ENCODE measurements at places on chromosomes 5 and 9.

DNA sequence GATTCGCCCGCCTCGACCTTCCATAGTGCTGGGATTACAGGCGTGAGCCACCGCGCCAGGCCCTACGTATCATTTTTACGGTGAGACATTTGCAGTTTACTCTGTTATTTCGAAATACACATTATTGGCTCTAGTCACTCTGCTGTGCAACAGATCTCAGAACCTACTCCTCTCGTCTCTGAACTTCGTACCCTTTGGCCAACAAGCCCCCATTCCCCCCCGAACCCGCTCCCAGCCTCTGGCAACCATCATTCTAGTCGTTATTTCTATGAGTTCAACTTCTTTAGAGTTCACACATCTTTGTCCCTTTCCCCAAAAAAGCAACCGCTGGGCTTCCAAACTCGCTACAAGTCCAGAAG lies 735 bp downstream of the PTGR1 start:
- DNase-seq = no peak

GRCh38 chr5:119896826-119897536 lies 267.6 kb downstream of the FAM170A start:
- no peak for DNase-seq

DNA sequence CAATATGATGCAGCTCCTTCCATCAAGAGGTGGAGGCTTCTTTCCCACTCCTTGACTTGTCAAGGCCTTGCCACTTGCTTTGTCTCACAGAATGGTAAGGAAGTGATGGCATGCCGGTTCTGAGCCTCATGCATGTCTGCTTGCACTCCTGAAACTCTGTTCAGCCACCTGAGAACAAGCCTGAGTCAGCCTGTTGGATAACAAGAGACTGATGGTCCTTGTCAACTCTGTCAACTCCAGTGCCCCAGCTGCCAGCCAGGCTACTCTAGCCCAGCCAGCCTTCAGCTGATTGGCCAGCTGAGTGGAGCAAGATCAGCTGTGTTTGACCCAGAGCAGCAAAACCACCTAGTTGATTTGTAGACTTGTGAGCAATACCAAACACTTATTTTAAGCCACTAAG lies 4.4 kb upstream of the TENT4A start:
- DNase-seq = no peak

GRCh38 chr9:21590058-21590996 lies 108.2 kb upstream of the IFNE start:
- DNase-seq = no peak

GRCh38 chr9:136332482-136332983 lies 5.2 kb downstream of the GPSM1 start:
- DNase-seq = no peak

GRCh38 chr5:124580925-124581737 lies 165.3 kb downstream of the ZNF608 start:
- DNase-seq = no peak

- no peak for DNase-seq
These were observed 51.2 kb downstream of the TARS1 start for GRCh38 chr5:33491941-33492340.

- no peak for DNase-seq
These were observed 496 bp downstream of the MAPK9 start for GRCh38 chr5:180291234-180291940.

GRCh38 chr5:174606646-174607045 lies 117.7 kb upstream of the MSX2 start:
- no peak for DNase-seq

DNA sequence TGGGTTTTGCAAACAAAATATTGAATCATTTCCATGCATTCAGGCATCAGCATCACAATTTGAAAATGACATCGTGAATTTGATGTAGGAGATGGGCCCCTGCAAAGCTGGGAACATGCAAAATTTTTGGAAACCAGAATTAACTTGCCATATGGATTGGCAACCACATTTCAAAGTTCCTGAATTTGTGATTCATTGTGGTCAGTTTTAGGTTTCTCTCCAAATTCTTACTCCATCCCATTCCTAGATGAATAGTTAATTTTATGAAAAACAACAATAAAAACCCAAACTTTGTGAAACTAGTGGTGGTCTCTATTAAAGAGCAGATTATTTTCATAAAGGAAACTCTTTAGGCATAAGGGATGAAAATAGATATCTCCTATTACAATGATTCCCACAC lies 107.8 kb upstream of the SLIT3 start:
- no peak for DNase-seq

- no peak for DNase-seq
These were observed 272.0 kb downstream of the ARHGAP26 start for GRCh38 chr5:143041972-143042770.

GRCh38 chr5:19862711-19863110 lies 125.3 kb downstream of the CDH18 start:
- no peak for DNase-seq

DNA sequence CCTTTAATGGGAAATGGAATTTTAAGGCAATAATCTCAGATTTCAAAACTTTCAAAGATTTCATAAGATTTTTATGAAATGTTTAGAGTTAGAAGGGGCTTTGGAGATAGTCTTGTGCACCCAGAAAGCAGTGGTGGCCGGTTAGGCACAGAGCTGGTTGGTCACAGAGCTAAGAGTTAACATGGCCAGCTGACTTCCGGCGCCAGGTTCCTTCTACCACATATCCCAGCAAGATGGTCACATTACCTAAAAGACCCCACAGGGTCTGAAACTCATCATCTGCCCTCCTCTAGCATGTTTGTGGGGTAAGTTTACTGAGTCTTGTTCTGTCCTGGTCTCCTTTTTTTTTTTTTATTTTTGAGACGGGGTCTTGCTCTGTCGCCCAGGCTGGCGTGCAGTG lies 19.3 kb downstream of the QRFP start:
- no peak for DNase-seq

DNA sequence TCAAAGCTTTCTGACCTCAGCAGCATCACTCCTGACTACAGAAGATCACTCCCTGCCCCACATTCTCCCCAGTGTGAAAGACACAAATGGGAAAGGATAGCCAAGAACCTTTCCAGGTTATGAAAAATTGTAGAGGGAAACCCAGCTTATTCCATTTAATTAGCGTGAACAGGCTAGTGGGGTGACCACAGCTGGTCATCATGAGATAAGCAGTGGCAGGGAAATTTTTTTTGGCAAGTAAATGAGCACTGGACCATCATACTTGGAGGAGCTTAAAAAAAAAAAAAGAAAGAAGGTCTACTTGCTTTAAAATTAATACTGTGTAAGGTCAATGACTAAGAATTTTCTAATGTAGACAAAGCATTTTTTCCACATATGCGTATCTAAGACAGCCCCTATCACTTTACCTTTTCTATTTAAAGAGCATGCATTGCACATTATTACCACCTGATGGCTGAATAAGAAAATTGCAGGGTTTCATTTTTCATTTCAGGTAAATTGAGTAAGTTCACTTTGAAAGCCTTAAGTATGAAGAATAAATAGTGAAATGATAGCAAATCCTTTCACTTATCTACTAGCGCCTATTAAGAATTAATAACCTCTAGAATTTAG lies 123.6 kb downstream of the ELAVL2 start:
- no peak for DNase-seq

DNA sequence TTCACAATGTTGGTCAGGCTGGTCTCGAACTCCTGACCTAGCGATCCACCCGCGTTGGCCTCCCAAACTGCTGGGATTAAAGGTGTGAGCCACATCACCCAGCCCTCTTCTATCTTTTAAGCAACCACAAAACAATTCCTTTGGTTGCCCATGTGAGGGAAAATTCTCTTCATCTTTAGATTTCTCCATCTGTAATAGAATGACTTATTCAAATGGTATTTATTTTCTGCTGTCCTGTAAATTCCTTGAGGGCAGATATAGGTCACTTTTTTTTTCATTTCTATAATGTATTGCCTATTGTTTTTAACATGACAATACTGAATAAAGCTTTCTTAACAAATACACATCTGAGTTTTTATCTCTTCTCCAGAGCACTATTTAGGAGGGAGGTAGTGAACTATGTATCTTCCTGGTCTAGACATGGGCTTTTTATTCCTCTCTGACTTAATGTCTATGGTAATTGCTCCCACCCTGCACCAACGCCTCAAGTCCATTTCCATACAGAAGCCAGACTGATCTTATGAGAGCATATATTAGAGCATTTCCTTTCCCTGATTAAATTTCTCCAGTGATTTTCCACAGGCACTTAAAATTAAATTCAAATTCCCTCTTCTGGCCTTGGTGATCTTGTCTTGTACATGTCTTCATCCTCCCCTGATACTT lies 595.6 kb downstream of the CAAP1 start:
- no peak for DNase-seq

DNA sequence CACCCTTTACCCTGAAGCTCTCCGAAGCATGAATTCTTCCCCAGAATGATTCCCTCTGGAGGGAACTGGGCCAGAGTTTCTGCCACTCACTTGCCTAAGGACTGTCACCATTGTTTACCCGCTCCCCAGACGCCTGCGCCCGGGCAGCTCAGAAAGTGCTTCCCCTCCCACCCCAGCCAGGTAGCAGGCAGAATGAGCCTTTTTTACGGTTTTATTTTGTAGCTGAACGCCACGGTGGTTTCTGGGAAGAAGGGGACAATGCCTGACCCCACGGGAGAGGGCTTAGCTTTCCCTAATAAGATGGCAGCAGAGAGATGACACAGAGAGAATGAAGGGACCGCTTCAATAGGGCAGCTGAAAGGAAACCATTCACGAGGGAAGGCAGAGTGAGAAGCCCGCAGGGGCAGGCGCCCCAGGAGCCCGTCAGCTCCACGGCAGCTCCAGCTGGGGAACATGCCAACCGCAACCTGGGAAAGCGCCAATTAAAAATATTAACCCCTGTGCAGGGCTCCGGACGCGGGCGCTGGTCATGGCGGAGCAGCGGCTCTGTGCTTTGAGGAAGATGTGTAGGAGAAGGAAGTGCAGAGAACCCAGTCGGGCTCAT lies 20.4 kb upstream of the NTNG2 start:
- no peak for DNase-seq

- no peak for DNase-seq
These were observed 213.5 kb downstream of the SGCD start for GRCh38 chr5:156540491-156540890.

GRCh38 chr5:173454736-173455598 lies 126.8 kb upstream of the STC2 start:
- no peak for DNase-seq

GRCh38 chr9:68747043-68747533 lies 42.0 kb downstream of the PIP5K1B start:
- no peak for DNase-seq

- no peak for DNase-seq
These were observed 169.0 kb upstream of the GRIN3A start for GRCh38 chr9:101907466-101907865.

DNA sequence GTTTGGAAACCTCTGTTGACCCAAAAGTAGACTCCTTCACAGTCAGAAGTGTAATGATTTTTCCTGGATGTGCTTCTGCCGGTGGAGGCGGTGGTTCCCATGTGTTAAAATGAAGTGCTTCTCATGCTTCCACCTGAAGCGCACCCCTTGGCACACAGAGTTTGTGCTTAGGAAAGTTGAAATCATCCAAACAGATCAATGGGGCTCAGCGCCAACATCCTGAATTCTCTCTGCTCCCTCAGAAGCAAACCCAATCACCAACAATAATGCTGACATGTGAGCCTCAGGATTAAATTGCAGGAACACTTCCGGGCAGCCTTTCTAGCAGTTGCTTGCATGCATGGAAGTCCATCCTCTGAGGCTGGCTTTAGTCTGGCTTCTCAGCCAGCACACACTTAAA lies 71.0 kb downstream of the MED10 start:
- DNase-seq = no peak

DNA sequence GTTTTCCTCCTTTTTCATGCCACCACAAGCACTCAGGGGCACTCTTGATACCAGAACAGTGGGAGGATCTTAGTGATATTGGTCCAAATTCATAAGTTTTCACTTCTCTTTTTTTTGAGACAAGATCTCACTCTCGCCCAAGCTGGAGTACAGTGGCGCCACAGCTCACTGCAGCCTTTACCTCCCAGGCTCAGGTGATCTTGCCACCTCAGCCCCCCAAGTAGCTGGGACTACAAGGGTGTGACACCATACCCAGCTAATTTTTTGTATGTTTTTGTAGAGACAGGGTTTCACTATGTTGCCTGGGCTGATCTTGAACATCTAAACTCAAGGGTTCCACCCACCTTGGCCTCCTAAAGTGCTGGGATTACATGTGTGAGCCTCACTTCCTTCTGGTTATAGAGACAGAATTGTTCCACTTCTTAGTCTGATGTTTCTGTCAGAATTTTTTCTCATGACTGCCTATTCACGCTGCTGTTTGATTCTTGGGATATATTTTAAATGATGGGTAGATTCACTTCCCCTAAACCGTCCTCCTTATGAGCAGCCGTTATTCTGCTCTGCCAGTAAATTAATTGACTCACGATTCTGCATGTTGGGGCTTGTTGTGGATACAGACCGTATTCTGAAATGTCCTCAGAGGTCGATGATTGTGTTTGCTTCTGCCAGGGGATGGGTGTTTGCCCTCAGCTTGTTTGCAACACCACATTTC lies 30.8 kb downstream of the MTAP start:
- no peak for DNase-seq

DNA sequence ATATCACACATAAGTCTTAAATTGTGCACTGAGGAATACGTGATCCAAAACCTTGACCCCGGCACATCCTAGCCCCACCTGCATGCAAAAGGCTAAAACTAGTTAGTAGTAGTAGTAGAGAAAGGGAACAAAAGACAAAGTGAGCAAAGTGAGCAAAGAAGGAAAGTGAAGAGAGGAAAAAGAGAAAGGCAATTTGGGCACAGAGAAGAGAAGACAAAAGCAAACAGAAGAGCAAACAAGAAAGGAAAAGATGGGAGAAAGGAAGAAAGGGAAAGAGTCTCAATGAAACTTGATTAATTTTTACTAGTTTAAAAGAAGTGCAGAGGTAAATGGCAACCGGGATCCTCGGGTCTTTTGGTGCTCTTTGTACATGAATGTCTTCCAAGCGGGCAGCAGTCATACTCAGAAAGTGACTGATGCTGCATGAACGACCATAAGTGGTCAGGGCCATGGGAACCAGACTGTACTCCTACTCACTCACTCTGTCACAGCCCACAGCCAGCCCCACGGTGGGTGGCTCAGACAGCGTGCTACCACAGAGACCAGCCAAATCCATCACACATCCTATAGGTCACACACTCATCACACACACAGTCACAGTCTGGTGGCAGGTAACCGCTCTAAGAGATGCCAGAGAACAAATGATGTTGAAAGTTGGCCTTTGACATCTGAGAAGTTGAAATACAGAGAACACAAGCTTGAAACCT lies 203.9 kb downstream of the FBN2 start:
- no peak for DNase-seq

All from stimulated activated CD4-positive, alpha-beta T cell treated with anti-CD3 and anti-CD28 coated beads, Interleukin-1b, Interleukin-23, amount 100 ng/mL, for 1 hour (primary cell).